ENCODE measurements at places on chromosomes 2 and 18.

- no peak for DNase-seq
These were observed 179.9 kb upstream of the NCKAP5 start for GRCh38 chr2:133748007-133748700.

GRCh38 chr2:28338831-28339321 lies 53.8 kb upstream of the FOSL2 start:
- DNase-seq, result no peak

- peak; percentile 58 for DNase-seq
These were observed 155.9 kb downstream of the ESCO1 start for GRCh38 chr18:21444465-21445212.

DNA sequence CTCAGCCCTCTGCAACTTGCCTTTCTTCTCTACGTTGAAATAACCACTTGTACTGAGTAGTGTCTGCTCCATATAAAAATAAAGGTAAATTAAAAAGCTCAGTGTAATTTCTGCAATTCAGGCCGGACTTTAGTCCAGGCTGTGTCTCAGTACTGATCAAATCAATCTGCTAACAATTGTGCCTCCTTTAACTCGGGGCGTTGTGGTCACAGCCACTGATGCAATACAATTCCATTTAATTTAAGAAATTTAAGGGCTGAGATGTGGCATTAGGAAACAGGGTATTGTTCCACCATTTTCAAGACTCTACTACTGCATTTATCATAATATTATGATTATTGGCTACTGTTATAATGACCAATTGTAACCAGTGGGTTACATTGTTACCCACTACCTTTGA lies 60.0 kb upstream of the NPAS2 start:
- DNase-seq, result no peak

GRCh38 chr2:98617149-98617548 lies 8.8 kb downstream of the UNC50 start:
- no peak for DNase-seq

DNA sequence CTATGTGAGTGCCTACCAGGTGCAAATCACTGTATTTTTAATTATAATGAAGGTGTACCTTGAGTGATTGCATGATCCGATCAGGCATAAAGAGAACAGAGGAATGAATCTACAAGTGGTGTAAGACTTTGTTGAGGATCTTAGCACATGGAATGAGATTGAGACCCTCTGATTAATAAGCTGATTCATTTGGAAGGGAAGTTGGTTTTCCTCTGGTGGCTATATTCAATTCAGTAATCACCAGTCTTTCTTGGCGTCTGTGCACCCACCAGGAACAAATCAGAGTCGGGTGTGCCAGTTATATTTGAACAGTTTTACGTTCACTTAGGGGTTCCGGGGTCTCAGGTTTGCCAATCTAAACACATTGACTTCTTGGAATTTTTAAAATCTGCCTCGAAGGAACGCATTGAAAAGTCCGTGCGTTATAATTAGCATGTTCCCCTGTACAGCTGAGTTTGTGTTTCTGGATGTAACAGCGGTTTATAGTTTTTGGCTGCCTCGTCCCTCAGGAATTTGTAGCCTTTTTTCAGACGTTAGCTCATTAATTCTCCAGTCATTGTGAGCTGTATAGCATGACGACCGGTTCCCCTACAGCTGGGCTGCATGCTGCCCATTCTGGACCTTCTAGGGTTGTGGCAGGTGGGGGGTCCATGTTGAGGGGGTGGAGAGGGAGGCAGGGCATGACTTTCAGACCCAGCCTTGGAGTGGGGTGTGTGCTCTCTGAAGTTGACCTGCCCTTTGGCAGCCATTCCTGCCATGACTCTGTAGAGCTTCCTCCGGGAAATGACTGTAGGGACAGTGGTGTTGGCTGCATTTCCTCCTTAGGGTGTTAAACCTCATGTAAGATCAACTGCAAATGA lies 20.3 kb downstream of the MYO1B start:
- DNase-seq, result peak; percentile 6

DNA sequence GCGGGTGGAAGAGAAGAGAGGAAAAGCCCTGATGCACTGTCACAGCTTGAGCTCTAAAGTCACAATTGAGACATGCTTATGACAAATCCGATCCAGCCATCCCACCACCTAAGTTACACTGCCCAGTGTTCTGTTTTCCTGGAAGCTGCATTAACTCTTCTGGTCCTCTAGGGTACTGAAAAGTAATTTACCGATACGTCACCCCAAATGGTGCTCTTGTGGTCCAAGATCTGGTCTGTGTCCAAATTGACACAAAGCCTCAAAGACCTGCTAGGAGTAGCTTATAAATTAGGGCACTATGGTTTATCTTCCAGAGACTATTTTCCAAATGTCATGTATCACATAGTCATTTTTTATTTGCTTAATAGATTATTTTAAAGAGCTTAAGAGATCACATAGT lies 186.7 kb upstream of the ETAA1 start:
- no peak for DNase-seq

- DNase-seq, result no peak
These were observed 60.1 kb downstream of the PTPN4 start for GRCh38 chr2:119819846-119820245.
